ENCODE measurements at places on chromosomes 13 and 19. TPM values are rescaled to one million over a fixed set of nuclear protein-coding genes. Genes with fewer than 3 reads are reported as not detected.

The DCT gene
- not detected for total RNA-seq

The SOHLH2 gene
- not detected for total RNA-seq

The ZSCAN4 gene
- not detected for total RNA-seq

The ALDH16A1 gene
- total RNA-seq: 14.5 TPM

The C13orf46 gene
- 0.18 TPM for total RNA-seq

The HOMER3 gene
- total RNA-seq: 33.9 TPM

The ZNF573 gene
- total RNA-seq: 3.1 TPM

The GPR18 gene
- total RNA-seq: not detected

The GIPC3 gene
- 0.19 TPM for total RNA-seq

The GTF2F2 gene
- 20.4 TPM for total RNA-seq

The ZNF667 gene
- total RNA-seq: not detected

The HCST gene
- total RNA-seq: 0.25 TPM

The UNC13A gene
- total RNA-seq: 1.7 TPM

The MARCHF2 gene
- 13.2 TPM for total RNA-seq

The VSTM2B gene
- total RNA-seq: not detected

The DCLK1 gene
- total RNA-seq: 1.2 TPM

The TTC9B gene
- total RNA-seq: 0.51 TPM

The PSG6 gene
- 0.13 TPM for total RNA-seq

The ZGLP1 gene
- total RNA-seq: 3.6 TPM

The DPF1 gene
- total RNA-seq: 4.9 TPM

The RBM42 gene
- total RNA-seq: 186 TPM

The NR2C2AP gene
- total RNA-seq: 34.5 TPM

The ZNF529 gene
- total RNA-seq: 3.2 TPM

The RPS16 gene
- total RNA-seq: 6,918 TPM

The KCTD12 gene
- 1.9 TPM for total RNA-seq

The TUBA3C gene
- not detected for total RNA-seq

The PCDH9 gene
- total RNA-seq: 7.8 TPM

The FGF14 gene
- not detected for total RNA-seq

The CXCL17 gene
- not detected for total RNA-seq

Measured in A549 treated with DMSO at 1 μM for 4 hours (cell line).